ENCODE measurements at places on chromosomes 11 and 22. TPM values are rescaled to one million over a fixed set of nuclear protein-coding genes. Genes with fewer than 3 reads are reported as not detected.

DNA sequence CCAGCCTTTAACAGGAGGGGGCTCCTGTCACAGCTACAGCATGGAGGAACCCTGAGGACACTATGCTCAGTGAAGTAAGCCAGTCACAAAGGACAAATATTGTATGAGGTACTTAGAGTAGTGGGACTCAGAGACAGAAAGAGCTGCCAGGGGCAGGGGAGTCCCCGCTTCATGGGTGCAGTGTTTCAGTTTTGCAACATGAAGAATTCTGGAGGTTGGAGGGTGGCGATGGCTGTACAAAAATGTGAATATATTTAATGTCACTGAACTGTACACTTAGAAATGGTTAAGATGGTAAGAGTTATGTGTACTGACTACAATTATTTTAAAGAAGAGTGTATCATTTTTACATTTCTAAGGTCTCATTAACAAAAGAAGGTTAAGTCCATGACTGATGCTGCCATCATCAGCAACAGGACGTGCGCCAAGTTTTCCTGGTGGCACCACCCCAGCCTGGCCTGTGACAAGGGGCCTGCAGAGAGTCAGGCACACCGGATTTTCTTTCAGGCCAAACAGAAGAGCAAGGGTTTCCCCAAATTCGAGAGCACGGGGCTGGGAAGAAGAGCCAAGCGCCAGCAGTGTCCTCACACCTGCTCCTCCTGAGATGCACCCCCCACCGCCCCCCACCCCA is 22.1 kb downstream of the YPEL1 start:
- peaks cover 7% of the 10 kb centered on the region for H3K4me1 ChIP-seq
- H3K36me3 ChIP-seq = no peaks in the 10 kb centered on the region
- no peak for DNase-seq
- no peak overlapping the region for H3K27ac ChIP-seq
- no peak overlapping the region for H3K4me3 ChIP-seq

- H3K36me3 ChIP-seq = no peaks in the 10 kb centered on the region
- no peaks in the 10 kb centered on the region for H3K4me1 ChIP-seq
- H3K27me3 ChIP-seq = no peaks in the 10 kb centered on the region
- H3K27ac ChIP-seq = no peak overlapping the region
Observed at GRCh38 chr11:99766811-99767210, 746.1 kb downstream of the CNTN5 start.

DNA sequence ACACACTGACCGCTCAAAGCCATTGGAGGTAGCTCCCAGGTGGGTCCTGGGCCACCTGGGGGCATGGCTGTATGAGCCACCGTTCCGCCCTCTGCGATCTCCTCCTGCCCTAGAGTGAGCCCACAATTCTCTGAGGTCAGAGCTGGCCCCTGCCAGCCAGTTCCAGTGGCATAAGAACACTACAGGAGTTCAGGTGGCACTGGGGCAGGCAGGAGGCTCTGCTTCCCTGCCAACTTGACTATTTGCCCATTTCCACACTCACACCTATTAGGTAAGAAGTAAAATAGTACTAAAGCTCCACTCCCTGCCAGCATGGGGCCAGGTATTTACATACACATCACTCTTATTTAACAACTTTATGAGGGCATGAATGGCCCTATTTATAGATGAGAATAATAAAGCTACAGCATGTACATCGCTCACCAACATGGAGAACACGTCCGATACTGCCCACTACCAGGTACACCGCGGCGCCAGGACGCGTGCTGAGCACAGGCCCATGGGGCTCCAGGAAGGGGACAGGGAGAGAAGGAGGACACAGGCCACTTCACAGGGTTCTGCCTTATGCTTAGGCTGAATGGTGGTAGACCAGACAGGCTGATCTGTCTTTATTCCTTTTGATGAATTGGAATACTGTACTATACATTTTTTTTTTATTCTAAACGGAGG is 26.2 kb downstream of the PISD start:
- H3K27ac ChIP-seq = no peak overlapping the region
- no peak for DNase-seq
- H3K27me3 ChIP-seq = no peaks in the 10 kb centered on the region
- H3K4me1 ChIP-seq = peaks cover 47% of the 10 kb centered on the region

DNA sequence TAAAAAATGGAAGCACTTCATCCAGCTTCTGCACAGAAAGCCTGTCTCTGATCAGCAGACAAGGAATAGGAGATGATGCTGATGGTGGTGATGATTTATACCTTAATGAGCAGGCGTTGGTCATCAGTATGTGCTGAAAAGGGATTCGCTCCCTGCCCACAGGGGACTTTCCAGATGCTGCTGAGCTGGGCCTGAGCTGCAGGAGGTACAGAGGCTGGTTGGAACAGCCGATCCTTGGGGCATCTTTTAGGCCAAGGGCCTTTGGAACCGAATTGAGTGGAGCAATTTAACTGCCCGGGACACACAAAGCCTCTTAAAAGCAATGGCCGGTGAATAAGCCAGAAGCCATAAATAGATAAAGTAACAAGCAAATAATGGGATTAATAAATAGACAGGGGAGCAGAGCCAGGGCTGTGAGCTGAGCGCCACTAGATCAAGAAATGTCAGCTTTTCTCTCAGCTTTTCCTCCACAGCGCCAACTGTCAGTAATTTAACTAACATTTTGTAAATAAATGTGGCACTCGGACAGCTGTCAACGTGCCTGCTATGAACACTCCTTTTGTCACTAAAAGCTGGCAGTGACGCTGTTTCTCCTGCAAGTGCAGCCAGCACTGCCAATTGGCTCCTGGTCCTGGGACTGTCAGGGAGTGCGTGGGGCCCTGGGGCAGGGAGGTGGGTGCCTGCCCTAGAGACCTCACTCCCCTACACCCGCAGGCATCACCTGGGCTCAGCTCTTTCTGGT is 562.3 kb downstream of the NTM start:
- no peaks in the 10 kb centered on the region for H3K27me3 ChIP-seq
- H3K4me3 ChIP-seq = no peak overlapping the region
- no peak for DNase-seq
- no peaks in the 10 kb centered on the region for H3K36me3 ChIP-seq
- H3K27ac ChIP-seq = no peak overlapping the region

PRR33 gene
- total RNA-seq = 0.05 TPM

DNA sequence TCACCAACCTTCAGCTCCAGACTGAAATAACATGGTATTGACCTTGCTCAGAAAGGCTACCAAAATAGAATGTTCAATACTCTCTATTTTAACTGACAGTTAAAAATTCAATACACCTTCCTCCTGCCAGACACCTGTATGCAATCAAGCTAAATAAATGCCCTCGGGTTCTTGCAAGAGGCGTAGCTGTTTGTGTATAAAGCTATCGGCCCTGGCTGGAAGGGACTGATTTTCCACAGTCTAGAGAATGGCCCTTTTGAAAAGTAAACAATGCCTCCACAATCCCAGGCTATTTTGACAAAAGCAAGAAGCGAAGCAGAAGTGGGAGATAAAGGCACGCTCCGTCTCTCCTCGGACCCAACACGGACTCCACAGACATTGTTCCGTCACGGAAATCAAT is 791.2 kb downstream of the BRD1 start:
- no peak overlapping the region for H3K27ac ChIP-seq
- H3K36me3 ChIP-seq = no peaks in the 10 kb centered on the region
- no peak overlapping the region for H3K4me3 ChIP-seq
- H3K27me3 ChIP-seq = no peaks in the 10 kb centered on the region

OR2AG2 gene
- not detected for total RNA-seq

TMPRSS5 gene
- 0.64 TPM for total RNA-seq
